Left lung (tissue), 14 donors: ENCODE measurements at places on chromosomes 16 and 17. TPM values are rescaled to one million over a fixed set of nuclear protein-coding genes. Genes with fewer than 3 reads are reported as not detected.

GRCh38 chr17:74604200-74604599, 12.1 kb upstream of the CD300LD start:
- H3K4me1 ChIP-seq: peaks cover 37% of the 10 kb centered on the region
- no peak for DNase-seq
- H3K27ac ChIP-seq: no peak overlapping the region
- H3K36me3 ChIP-seq: no peaks in the 10 kb centered on the region
- no peaks in the 10 kb centered on the region for H3K27me3 ChIP-seq
- no peak overlapping the region for H3K4me3 ChIP-seq

- no peak overlapping the region for H3K27ac ChIP-seq
- no peaks in the 10 kb centered on the region for H3K36me3 ChIP-seq
- no peak for DNase-seq
- peaks cover 50% of the 10 kb centered on the region for H3K27me3 ChIP-seq
These were observed 1.4 kb downstream of the HBM start for GRCh38 chr16:167122-167690.

NLRC3 gene
- total RNA-seq: 1.9 TPM

GRCh38 chr16:84423416-84423837, 55.1 kb downstream of the ATP2C2 start:
- H3K27ac ChIP-seq: no peak overlapping the region
- no peak for DNase-seq
- no peaks in the 10 kb centered on the region for H3K27me3 ChIP-seq
- H3K36me3 ChIP-seq: no peaks in the 10 kb centered on the region

DNA sequence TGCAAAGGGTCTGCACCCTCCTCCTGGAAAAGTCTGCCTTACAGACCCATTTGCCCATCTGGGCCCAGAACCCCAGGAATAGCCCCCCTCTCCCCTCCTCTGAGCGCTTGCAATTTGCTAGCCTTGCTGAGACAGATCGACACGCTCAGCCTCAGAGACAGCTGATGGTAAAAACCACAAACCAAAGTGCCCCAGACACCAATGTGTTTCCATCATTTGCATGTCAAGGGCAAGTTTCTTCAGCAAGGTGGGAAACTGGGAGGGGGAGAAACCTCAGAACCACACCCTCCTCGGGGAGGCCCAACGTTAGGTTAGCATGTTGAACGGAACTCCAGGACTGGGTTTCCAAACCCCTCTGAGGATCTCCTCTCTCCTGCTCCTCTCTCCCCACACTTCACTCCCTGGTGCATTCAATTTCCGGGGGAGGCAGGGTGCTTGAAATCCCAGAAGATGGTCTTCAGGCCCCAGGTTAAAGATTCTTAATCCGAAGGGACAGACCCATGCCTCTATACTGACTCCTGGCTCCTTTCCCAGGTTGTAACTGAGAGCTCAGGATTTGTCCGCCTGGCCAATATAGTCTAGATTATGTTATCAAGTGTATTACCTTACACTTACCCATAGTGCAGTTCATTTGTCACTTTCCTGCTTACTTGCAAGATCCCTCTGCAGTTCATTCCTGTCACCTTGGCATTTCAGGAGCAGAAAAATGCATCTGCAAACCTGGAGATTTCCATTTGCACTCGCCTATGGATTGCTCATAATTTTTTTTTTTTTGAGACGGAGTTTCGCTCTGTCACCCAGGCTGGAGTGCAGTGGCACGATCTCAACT, 1.3 kb upstream of the CUEDC1 start:
- DNase-seq: no peak
- H3K27me3 ChIP-seq: no peaks in the 10 kb centered on the region
- H3K36me3 ChIP-seq: no peaks in the 10 kb centered on the region
- H3K27ac ChIP-seq: no peak overlapping the region
- H3K4me3 ChIP-seq: peak overlapping the region; percentile 46

GRCh38 chr17:77772899-77773358, 185.6 kb upstream of the TNRC6C start:
- peaks cover 8% of the 10 kb centered on the region for H3K27me3 ChIP-seq
- H3K4me1 ChIP-seq: no peaks in the 10 kb centered on the region
- DNase-seq: no peak
- no peaks in the 10 kb centered on the region for H3K36me3 ChIP-seq

DNA sequence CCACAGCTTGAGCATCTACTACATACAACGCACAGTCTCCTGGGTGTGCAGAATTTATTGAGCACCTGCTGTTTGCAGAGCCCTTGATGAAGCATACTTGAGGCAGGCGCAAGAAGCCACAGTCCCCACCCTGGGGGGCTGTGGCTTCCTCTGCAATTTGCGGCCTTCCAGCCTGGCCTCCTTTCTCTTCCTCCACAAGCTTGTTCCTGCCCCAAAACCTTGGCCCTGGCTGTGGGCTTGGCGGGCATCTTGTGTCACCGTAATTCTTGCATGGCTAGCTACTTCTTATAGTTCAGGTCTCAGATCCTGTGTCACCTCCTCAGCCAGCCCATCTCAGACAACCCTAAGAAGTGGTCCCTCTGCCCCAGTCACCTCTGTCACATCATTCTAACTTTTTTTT, 43.9 kb upstream of the POLR3E start:
- no peak for DNase-seq
- no peaks in the 10 kb centered on the region for H3K27me3 ChIP-seq
- H3K36me3 ChIP-seq: no peaks in the 10 kb centered on the region
- H3K27ac ChIP-seq: no peak overlapping the region
- H3K4me3 ChIP-seq: no peak overlapping the region
- H3K4me1 ChIP-seq: no peaks in the 10 kb centered on the region

DNA sequence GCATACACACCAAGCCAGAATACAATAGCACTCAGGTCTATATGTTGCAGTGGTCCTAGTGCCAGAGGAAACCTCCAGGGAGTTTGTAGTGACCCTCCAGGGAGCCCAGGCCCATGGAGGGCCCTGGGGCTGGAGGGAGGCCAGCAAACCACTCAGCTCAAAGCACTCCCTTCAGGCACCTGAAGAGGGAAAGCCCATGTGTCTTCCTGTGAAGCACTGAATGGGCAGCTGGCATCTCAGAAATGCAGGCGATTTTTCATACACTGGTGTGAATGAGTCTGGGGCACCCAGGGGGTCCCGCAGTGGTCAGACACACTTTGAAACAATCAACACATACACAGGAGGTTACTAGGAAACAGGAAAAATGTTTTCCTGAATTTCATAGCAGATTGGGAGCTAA, 12.8 kb downstream of the TBC1D26 start:
- H3K4me3 ChIP-seq: no peak overlapping the region
- no peak for DNase-seq
- no peak overlapping the region for H3K27ac ChIP-seq
- H3K4me1 ChIP-seq: no peaks in the 10 kb centered on the region
- peaks cover 5% of the 10 kb centered on the region for H3K27me3 ChIP-seq

- no peak overlapping the region for H3K27ac ChIP-seq
- peak; percentile 2 for DNase-seq
- no peaks in the 10 kb centered on the region for H3K4me1 ChIP-seq
- H3K4me3 ChIP-seq: no peak overlapping the region
These were observed 278.3 kb downstream of the KCNJ2 start for GRCh38 chr17:70447588-70447987.

HBQ1 gene
- not detected for total RNA-seq

SMIM36 gene
- total RNA-seq: not detected

TAC4 gene
- not detected for total RNA-seq

DNA sequence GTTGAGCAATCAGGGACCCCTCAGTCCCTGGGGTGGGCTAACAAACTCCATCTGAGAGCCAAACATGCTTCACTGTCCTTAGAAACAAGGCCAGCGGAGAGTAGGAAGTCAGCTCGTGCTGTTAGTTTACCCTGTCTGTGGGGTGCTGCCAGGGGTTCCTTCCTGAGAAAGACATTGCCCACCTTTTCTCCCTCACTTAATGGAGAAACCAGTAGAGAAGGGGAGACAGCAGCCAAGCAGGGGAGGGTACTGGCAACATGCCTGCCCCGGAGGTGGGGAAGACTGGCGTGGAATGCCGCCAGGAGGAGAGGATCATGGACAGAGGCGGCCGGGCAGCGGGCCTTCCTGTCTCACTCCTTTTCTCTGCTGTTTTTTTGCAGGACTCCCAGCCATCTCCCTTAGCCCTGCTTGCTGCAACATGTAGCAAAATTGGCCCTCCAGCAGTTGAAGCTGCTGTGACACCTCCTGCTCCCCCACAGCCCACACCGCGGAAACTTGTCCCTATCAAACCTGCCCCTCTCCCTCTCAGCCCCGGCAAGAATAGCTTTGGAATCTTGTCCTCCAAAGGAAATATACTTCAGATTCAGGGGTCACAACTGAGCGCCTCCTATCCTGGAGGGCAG, 19.9 kb downstream of the SP2 start:
- H3K4me3 ChIP-seq: no peak overlapping the region
- H3K27me3 ChIP-seq: no peaks in the 10 kb centered on the region
- H3K4me1 ChIP-seq: peaks cover 10% of the 10 kb centered on the region
- no peak overlapping the region for H3K27ac ChIP-seq
- H3K36me3 ChIP-seq: peaks cover 21% of the 10 kb centered on the region

DNA sequence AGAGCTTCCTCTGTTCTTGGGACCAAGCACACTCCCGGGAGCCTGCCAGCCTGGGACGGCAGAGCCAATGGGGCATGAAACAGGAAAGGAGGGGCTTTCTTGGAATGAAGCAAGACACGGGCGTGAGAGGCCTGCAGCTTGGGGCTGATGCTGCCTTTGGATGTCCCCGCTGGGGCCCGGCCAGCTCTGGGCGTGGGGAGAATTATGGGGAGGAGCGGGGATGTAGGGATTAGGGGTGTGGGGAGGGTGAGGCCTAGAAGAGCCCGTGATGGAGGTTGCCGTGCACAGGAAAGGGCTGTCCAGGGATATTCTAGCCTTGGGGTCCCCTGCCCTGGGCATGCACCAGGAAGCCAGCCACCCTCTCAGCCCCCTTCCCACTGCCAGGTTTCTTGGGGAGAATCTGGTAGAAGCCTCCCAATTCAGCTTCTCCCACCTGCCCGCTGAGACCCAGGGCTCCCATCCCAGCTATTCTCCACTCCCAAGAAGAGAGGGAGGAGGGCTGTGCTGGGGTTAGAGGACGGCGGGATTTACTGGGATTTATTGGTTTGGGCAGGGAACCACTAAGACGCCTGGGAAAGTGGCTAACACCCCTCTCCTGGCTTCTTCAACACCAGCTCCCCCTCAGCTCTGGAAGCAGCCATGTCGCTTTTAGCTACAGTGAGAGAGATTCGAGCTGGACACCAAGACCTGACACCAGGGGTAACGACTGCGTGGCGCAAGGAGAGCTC, 20.0 kb upstream of the NXPH3 start:
- H3K4me1 ChIP-seq: peaks cover 3% of the 10 kb centered on the region
- no peaks in the 10 kb centered on the region for H3K27me3 ChIP-seq
- no peak overlapping the region for H3K27ac ChIP-seq
- no peak overlapping the region for H3K4me3 ChIP-seq

GINS3 gene
- total RNA-seq: 5.0 TPM

IL21R gene
- 4.2 TPM for total RNA-seq

NHLRC4 gene
- 0.99 TPM for total RNA-seq

SLC6A2 gene
- not detected for total RNA-seq

SRR gene
- total RNA-seq: 9.2 TPM
